ENCODE measurements at places on chromosomes 16 and 17. TPM values are rescaled to one million over a fixed set of nuclear protein-coding genes. Genes with fewer than 3 reads are reported as not detected.

Gene RNF222
- not detected for total RNA-seq

Gene MEIOB
- 2.2 TPM for total RNA-seq

Gene METTL26
- 85.3 TPM for total RNA-seq

Gene TBC1D3K
- total RNA-seq, result not detected

Gene OSBPL7
- total RNA-seq, result 9.1 TPM

Gene SPNS2
- 14.1 TPM for total RNA-seq

Gene DRC3
- total RNA-seq, result 2.8 TPM
